Nucleus accumbens (tissue), 56 donors: ENCODE measurements at places on chromosomes 6 and 20.

DNA sequence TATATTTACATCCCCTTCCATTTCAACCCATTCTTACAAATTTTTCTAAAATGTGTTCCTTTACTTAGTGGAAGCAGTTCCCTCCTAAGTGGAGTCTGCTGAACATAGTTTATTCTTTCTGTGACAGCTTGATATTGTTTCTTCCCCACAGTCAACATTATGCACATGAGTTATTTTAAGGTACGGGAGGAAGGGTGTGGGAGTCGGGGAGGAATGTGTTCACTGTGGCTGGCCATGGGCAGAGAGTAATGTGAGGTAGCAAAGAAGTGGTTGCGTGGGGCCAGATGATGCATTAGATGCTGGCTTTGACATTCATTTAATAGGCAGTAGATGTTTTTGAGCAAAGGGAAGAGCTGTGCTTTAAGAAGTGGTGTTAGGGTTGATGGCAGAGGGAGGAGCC is 98.5 kb downstream of the ARMC2 start:
- DNase-seq = no peak

- no peak for DNase-seq
Observed at GRCh38 chr6:33820243-33820642, 16.4 kb upstream of the MLN start.

DNA sequence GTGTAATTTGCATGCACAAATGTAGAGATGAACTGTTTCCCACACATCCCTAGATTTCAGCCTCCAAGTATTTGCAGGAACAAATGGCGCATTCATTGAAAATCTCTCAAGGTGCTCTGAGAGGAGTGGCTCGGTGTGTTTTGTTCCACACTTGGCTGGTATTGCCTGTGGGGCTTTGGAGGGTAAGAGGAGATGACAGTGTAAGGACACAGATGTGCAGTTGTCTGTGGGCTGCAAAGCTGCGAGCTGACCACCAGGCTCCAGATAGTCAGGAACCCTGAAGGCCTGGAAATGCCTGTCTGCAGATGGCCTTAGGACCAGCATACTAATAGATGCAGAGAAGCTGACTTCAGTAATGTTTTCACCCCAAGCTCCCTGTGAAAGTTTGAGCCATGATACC is 57.7 kb upstream of the PBOV1 start:
- DNase-seq = no peak

GRCh38 chr20:17896771-17897369 is 71.7 kb downstream of the SNX5 start:
- no peak for DNase-seq

GRCh38 chr6:33592595-33593413 is 12.7 kb upstream of the BAK1 start:
- DNase-seq = no peak
